Body of pancreas (tissue), 4 donors: ENCODE measurements at places on chromosomes 11 and 22. TPM values are rescaled to one million over a fixed set of nuclear protein-coding genes. Genes with fewer than 3 reads are reported as not detected.

DNA sequence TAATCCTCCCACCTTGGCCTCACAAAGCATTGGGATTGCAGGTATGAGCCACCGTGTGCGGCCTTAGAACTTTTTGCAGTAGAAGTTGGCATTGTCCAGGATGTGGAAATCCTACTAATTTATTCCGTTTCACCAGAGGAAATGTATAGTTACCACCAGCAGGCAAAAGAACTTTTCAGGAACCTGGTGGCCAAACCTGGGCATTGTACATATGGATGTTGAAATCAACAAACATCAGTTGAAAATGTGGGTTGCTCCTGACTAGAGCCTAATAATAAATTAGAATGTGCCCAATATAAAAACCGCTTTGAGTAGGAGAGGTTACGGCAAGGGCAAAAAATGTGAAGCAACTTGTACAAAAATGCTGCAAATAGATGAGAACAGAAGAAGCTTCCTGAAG lies 40.7 kb upstream of the XBP1 start:
- no peak for DNase-seq

DNA sequence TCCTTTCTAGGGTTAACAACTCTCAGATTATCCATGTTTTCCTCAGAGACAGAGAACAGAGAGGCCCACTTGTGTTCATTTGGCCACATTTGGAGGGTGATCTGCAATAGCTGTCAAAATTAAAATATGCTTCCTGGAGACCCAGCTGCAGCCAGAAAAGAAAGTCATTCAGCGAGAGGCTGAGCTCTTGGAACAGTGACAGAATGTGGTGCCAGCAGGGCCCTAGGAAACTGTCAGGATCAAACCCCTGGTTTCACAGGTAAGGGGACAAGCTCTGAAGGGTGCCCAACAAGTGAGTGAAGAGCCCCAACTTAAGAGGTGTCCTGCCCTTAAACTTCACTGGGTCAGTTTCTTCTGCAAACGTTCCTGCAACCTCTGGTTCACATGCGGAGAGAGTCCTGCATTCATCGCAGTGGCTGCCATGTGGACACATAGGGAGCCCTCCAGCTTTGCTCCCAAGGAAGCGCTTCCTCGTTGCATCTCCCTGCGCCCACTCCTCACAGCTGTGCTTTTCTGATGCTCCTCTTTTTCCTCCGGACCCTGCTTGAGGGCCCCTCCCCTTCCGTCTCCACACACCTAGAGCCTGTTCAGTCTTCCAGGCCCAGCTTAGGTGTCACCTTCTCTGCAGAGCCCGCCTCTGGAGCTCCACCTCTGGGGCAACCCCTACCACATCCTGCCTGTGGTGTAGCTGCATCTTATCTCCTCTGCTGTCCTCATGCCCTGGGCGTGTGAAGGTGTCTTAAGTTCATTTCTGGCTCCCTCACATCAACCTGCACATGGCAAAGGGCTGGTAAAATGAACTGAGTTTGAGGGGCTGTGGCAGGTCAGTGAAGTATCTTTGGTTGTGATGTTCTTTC lies 3.9 kb downstream of the UCP3 start:
- no peak for DNase-seq

- peak; percentile 7 for DNase-seq
Measured at GRCh38 chr22:24772493-24773220, 1.9 kb downstream of the PIWIL3 start.

DNA sequence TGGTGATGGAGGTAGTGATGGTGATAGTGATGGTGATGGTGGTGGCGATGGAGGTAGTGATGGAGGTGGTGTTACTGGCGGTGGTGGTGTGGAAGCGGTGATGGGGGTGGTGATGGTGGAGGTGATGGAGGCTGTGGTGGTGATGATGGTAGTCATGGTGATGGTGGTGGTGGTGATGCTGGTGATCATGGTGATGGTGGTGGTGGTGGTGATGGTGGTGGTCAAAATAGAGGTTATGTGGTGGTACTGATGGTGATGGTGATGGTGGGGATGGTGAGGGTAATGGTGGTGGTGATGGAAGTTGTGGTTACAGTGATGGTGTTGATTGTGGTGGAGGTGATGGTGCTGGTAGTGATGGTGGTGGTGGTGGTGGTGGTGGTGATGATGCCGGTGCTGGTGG lies 199.2 kb downstream of the IGLL1 start:
- no peak for DNase-seq

GRCh38 chr11:120298461-120298860 lies 26.6 kb upstream of the TLCD5 start:
- DNase-seq = no peak

DNA sequence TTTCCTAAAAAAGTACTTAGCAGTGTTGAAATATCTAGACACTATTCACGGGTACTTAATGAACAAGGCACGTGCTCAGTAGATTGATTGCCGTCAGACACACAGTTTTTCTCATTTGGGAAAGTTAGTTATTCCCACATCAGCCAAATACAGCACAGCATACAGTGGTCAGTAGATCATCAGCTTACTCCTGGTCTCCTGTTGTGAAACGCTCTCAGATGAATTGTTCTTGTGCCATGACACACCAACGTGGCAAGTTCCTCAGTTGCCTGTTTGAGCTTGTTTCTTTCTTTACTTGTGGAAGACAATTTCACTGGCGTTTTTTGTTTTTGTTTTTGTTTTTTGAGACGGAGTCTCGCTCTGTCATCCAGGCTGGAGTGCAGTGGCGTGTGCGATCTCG lies 8.6 kb downstream of the TAB1 start:
- no peak for DNase-seq

Gene KCNJ5
- 13.7 TPM for total RNA-seq

Gene NPAS4
- not detected for total RNA-seq
